ENCODE measurements at places on chromosomes 3 and 15. TPM values are rescaled to one million over a fixed set of nuclear protein-coding genes. Genes with fewer than 3 reads are reported as not detected.

PLS1 gene
- total RNA-seq, result 3.6 TPM

SYNM gene
- 5.5 TPM for total RNA-seq

SV2B gene
- total RNA-seq, result 0.05 TPM

TGM5 gene
- 0.20 TPM for total RNA-seq

C3orf20 gene
- 0.23 TPM for total RNA-seq

ZNF80 gene
- total RNA-seq, result 0.35 TPM

NEK4 gene
- total RNA-seq, result 17.8 TPM

GRCh38 chr15:27458345-27459084 lies 487.5 kb downstream of the GABRG3 start:
- H3K4me3 ChIP-seq, result no peak overlapping the region
- no peaks in the 10 kb centered on the region for H3K27me3 ChIP-seq
- H3K36me3 ChIP-seq, result no peaks in the 10 kb centered on the region
- H3K27ac ChIP-seq, result no peak overlapping the region
- H3K4me1 ChIP-seq, result no peaks in the 10 kb centered on the region
- no peak for DNase-seq

DNA sequence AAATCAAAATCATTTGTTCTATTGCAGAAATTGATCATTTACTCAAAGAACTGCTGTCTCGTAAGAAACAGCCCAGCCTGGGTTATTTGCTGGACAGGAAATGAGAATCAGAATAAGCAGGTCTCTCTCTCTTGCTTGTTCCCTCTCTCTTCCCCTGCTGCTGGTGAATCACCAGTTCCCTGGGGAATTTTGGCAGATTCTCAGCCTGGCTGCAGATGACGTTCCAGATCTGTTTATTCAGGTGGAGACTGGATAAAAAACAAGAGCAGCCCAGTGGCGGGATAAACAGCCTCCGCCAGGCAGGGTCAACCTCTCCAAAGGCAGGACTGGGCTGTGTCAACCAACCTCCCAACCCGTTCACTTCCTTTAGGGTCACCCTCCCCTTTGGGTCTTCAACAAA lies 72.1 kb downstream of the LRIG1 start:
- H3K36me3 ChIP-seq, result peaks cover 30% of the 10 kb centered on the region
- DNase-seq, result no peak
- peaks cover 10% of the 10 kb centered on the region for H3K4me1 ChIP-seq
- no peak overlapping the region for H3K4me3 ChIP-seq
- H3K27ac ChIP-seq, result no peak overlapping the region

DNA sequence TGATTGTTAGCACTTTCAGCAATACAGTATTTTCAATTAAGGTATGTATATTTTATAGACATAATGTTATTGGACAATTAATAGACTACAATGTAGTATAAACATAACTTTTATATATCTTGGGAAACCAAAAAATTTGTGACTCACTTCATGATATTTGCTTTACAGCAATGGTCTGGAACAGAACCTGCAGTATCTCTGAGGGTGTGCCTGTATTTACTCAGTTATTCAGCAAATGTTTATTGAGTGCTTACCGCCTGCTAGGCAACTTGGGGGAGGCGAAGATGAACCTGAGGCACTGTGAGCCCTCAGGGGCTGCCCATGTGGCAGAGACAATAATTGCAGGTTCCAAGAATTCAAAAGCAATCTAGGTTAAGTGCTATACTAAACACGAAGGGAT lies 144.8 kb downstream of the GABRB3 start:
- no peaks in the 10 kb centered on the region for H3K4me1 ChIP-seq
- no peak overlapping the region for H3K4me3 ChIP-seq
- no peak for DNase-seq
- H3K27me3 ChIP-seq, result no peaks in the 10 kb centered on the region
- no peak overlapping the region for H3K27ac ChIP-seq

DNA sequence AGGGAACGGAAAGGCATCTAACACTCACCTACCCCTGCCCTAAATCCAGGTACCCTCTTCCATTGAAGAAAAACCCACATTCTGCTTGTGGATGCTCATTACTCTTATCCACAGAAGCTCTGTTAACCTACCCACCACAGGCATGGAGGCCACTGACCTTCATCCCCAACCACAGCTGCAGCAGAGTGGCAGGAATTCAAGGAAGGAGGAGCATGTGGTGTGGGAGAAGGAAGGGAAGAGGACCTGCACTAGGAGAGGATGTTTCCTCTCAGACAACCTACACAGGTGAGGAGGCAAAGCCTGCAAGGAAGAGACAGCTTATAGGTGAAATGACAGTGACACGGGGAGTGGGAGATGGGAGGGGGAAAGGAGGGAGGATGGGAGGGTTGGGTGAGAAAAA lies 192.5 kb upstream of the TSC22D2 start:
- H3K36me3 ChIP-seq, result no peaks in the 10 kb centered on the region
- H3K27ac ChIP-seq, result no peak overlapping the region
- H3K27me3 ChIP-seq, result peaks cover 9% of the 10 kb centered on the region
- no peak overlapping the region for H3K4me3 ChIP-seq

GRCh38 chr3:140006331-140006730 lies 71.3 kb downstream of the CLSTN2 start:
- no peak for DNase-seq
- H3K36me3 ChIP-seq, result no peaks in the 10 kb centered on the region

DNA sequence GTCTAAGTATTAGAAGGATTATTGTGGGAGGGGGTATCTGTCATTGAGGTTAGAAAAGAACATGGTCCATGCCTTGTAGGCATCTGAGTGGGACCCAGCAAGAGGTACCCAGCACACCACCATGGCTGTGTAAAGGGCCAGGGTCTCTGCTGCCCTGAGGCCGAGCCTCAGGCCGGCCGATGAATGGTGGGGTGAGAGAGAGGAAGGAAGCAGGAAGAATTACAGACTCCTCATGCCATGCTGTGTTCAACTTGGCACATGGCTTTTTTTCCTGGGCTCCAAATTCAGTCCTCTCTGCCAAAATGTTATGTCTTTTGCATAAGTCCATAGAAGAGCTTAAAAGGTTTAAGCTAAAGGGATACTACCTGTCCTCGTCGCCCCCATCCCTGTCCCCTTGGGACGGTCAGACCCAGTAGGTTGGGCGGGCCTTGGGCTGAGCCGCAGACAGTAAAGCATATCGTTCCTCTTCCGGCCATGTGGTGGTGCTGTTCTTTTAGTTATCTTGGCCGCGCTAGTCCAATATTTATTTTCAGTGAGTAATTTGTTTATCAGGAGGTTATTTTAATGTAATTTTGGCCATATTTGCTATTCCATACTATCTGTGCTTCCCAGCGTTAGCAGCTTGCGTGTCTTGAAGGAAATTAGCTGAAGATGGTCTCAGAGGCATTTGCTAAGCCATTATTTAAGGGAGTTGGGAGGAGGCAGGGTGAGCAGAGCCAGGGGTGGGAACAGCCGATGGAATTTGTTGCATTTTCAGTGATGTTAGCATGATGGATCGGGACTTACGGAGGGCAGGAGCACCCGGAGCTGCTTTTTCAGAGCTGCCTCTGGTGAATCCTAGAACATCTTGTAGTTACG lies 152.4 kb downstream of the AGBL1 start:
- H3K4me1 ChIP-seq, result peaks cover 3% of the 10 kb centered on the region
- DNase-seq, result peak; percentile 20
- peaks cover 23% of the 10 kb centered on the region for H3K27me3 ChIP-seq
- no peak overlapping the region for H3K27ac ChIP-seq
- no peak overlapping the region for H3K4me3 ChIP-seq

- no peak for DNase-seq
- H3K27me3 ChIP-seq, result no peaks in the 10 kb centered on the region
- peaks cover 28% of the 10 kb centered on the region for H3K36me3 ChIP-seq
- no peak overlapping the region for H3K27ac ChIP-seq
- H3K4me3 ChIP-seq, result no peak overlapping the region
- no peaks in the 10 kb centered on the region for H3K4me1 ChIP-seq
These were observed 31.7 kb downstream of the UQCC5 start for GRCh38 chr3:52568069-52568468.

GRCh38 chr3:169662843-169663160 lies 710 bp downstream of the MECOM start:
- peaks cover 88% of the 10 kb centered on the region for H3K27me3 ChIP-seq
- H3K4me3 ChIP-seq, result peak overlapping the region; percentile 61
- no peak overlapping the region for H3K27ac ChIP-seq
- H3K36me3 ChIP-seq, result no peaks in the 10 kb centered on the region
- DNase-seq, result no peak
- H3K4me1 ChIP-seq, result peaks cover 50% of the 10 kb centered on the region

- no peaks in the 10 kb centered on the region for H3K4me1 ChIP-seq
- DNase-seq, result peak; percentile 18
- H3K4me3 ChIP-seq, result no peak overlapping the region
- H3K27ac ChIP-seq, result no peak overlapping the region
- H3K36me3 ChIP-seq, result no peaks in the 10 kb centered on the region
- no peaks in the 10 kb centered on the region for H3K27me3 ChIP-seq
These were observed 436.1 kb downstream of the CHL1 start for GRCh38 chr3:632571-633170.

GRCh38 chr15:75061272-75061671 lies 37.9 kb downstream of the PPCDC start:
- peak; percentile 51 for DNase-seq
- no peak overlapping the region for H3K4me3 ChIP-seq
- H3K27ac ChIP-seq, result no peak overlapping the region
- peaks cover 2% of the 10 kb centered on the region for H3K27me3 ChIP-seq

- peaks cover 16% of the 10 kb centered on the region for H3K36me3 ChIP-seq
- peaks cover 9% of the 10 kb centered on the region for H3K27me3 ChIP-seq
- DNase-seq, result no peak
These were observed 87.2 kb upstream of the XCR1 start for GRCh38 chr3:46114323-46114988.

- no peak for DNase-seq
- H3K4me3 ChIP-seq, result no peak overlapping the region
- no peaks in the 10 kb centered on the region for H3K4me1 ChIP-seq
These were observed 53.2 kb downstream of the CHL1 start for GRCh38 chr3:249587-250262.

GRCh38 chr3:11643201-11643603 lies 513 bp downstream of the VGLL4 start:
- H3K4me3 ChIP-seq, result peak overlapping the region; percentile 93
- H3K4me1 ChIP-seq, result peaks cover 39% of the 10 kb centered on the region
- peaks cover 33% of the 10 kb centered on the region for H3K36me3 ChIP-seq
- H3K27me3 ChIP-seq, result peaks cover 2% of the 10 kb centered on the region
- peak; percentile 39 for DNase-seq

DNA sequence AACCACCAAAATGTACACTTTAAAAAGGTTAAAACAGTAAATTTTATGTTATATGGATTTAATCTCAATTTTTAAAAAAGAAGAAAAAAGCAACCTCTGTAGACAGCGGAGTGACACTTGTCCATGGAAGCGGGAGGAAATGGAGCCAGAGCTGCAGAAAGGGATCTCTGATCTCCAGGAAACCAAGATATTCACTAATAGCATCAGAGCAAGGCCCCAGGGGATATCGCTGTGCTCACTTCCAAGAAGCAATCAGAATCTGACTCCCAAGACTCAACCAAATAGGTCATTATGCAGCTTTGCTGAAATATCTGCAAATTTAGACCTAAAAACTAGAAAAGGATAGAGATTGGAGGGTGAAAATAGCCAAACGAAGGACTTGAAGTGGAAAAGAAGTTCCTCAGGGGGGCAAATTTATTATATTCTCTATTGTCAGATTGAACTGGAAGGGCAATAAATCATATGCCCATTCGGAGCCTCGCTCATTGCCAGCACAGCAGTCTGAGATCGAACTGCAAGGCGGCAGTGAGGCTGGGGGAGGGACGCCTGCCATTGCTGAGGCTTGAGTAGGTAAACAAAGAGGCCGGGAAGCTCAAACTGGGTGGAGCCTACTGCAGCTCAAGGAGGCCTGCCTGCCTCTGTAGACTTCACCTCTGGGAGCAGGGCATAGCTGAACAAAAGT lies 62.0 kb upstream of the ATP2C1 start:
- H3K4me3 ChIP-seq, result no peak overlapping the region
- H3K27ac ChIP-seq, result no peak overlapping the region
- peaks cover 17% of the 10 kb centered on the region for H3K27me3 ChIP-seq
- DNase-seq, result no peak
- H3K36me3 ChIP-seq, result no peaks in the 10 kb centered on the region

GRCh38 chr15:56042498-56042897 lies 49.1 kb upstream of the NEDD4 start:
- peaks cover 4% of the 10 kb centered on the region for H3K27me3 ChIP-seq
- no peak overlapping the region for H3K4me3 ChIP-seq
- no peak for DNase-seq
- peak overlapping the region; percentile 56 for H3K27ac ChIP-seq
- peaks cover 37% of the 10 kb centered on the region for H3K4me1 ChIP-seq
- H3K36me3 ChIP-seq, result peaks cover 13% of the 10 kb centered on the region

GRCh38 chr3:159150180-159150579 lies 348.3 kb downstream of the MFSD1 start:
- DNase-seq, result no peak
- H3K4me3 ChIP-seq, result no peak overlapping the region
- no peaks in the 10 kb centered on the region for H3K27me3 ChIP-seq
- no peak overlapping the region for H3K27ac ChIP-seq

DNA sequence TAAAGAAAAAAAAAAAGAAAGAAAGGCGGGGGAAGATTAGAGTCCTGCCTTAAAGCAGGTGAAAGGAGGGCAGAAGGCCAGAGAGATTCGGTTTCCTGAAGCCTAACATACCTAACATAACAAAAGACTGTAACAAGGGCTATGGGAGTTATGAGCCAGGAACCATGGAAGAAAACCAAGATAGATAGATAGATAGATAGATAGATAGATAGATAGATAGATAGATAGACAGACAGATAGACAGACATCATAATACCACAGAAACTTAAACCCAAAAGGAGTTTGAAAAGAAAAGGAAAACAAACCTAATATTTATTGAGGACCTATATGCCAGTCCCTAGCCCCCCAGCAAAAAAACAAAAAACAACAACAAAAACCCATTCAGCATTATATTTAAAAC lies 2.3 kb upstream of the FYCO1 start:
- DNase-seq, result no peak
- H3K4me3 ChIP-seq, result no peak overlapping the region
- H3K36me3 ChIP-seq, result peaks cover 17% of the 10 kb centered on the region
- no peak overlapping the region for H3K27ac ChIP-seq
- H3K4me1 ChIP-seq, result peaks cover 26% of the 10 kb centered on the region

DNA sequence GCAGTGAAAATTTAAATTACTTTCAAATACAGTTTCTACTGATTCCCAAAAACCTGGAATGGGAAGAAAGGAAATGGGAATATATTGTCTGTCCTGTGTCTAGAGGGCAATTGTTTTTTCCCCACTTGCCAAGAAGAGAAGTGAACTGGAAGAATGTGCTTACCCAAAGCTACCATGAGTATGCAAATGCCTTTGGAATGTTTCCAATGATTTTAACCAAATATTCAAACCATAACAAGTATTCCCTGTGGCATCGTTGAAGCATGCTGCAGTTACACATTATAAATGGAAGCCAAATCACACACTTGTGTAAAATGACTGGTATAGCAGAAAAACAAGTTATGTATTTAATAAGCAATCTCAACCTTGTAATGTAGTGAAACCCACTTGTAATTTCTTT lies 368.2 kb downstream of the GBE1 start:
- H3K4me3 ChIP-seq, result no peak overlapping the region
- H3K27ac ChIP-seq, result no peak overlapping the region
- no peak for DNase-seq
- no peaks in the 10 kb centered on the region for H3K36me3 ChIP-seq

DNA sequence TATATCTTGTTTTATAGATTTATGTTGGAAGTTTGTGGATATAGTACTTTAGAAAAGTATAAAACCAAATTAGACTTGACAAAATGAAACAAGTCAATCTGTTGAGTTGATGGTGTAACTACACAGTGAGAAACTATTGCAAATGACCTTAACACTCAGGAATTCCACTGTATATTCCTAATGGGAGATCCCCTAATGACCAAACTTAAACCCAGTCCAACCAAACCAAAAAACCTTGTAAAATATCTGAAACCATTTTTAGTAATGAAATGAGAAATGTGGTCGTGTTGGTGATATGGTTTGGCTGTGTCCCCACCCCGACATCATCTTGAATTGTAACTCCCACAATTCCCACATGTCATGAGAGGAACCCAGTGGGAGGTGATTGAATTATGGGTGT lies 31.9 kb upstream of the ATP13A3 start:
- peaks cover 27% of the 10 kb centered on the region for H3K36me3 ChIP-seq
- no peak overlapping the region for H3K4me3 ChIP-seq
- peaks cover 29% of the 10 kb centered on the region for H3K4me1 ChIP-seq

Data from activated CD4-positive, alpha-beta memory T cell treated with anti-CD3 and anti-CD28 coated beads, Interleukin-2, amount 10 ng/mL, durations not matched to agents 7 days and 5 days (primary cell).